Lower lobe of right lung (tissue), 2 donors: ENCODE measurements at places on chromosomes 4 and X. TPM values are rescaled to one million over a fixed set of nuclear protein-coding genes. Genes with fewer than 3 reads are reported as not detected.

Gene ATOH1
- not detected for total RNA-seq

- no peak for DNase-seq
Measured at GRCh38 chr4:2832981-2833670, 10.5 kb upstream of the ADD1 start.

DNA sequence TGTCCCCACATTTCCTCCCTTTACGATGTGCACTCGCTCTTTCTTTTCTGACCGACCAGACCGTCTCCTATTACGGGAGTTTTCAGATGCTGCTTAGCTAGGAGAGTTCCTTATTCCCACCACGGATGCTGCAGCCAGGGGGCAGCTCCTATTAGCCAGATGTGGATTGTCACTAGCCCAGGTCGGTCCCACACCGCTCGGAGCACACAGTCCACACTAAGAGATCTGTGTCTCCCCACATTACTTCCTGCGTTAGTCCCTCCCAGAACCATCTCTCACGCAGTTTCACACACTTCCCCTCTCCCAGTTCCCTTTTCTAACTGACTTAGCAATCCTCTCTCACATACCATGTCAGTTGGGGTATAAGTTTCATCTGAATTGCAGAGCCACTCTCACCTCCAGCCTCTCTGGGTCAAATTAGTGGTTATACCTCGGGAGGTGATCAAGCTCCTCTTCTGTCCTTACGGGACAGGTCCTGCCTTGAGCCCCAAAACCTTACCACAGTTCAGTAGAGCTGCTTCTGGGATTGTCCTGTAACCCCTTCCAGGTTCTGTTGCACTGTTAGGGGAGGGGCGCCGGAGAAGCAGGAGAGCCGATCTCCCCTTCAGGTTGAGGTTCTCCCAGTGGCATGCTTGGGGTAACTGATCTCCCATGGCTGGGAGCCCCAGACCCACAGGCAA, 28.2 kb downstream of the SULT1E1 start:
- DNase-seq = peak; percentile 55

DNA sequence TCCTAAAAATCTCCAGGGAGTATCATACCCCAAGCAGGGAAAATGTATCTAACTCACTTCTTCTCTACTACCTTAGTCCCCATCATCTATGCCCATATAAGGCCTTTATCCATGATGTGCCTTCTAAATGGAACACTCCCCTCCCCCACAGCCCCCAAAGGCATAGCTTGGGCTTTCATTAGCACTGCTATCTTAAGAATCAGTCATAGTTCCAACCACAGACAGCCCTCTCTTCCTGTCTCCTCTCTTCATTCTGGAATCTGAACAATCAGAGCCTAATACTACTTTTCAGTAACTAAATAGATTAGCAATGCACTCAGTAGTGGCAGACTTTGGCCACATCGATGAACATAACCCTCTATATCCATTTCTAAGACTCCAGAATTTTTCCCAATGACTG, 313.2 kb upstream of the DKK2 start:
- DNase-seq = no peak

GRCh38 chr4:184727430-184727829, 6.5 kb downstream of the CENPU start:
- DNase-seq = no peak

DNA sequence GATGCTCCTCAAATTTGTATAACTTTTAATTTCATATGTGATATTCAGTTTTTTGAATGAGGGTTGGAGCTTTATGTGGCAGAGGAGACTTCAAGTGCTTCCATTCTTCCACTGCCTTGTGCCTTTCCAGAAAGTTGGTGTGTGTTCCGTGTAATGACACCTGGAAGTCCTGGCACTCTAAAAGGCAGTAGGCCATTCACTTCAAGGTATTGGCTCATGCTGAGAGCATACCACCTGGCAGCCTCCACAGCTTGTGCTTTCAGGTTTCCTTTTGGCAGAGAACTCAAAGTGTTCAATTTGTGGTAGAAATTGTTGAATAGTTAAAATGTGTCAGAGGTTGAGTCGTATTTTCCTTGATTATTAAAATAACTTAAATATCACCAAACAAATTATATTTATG, 49.6 kb downstream of the GRIA2 start:
- no peak for DNase-seq

DNA sequence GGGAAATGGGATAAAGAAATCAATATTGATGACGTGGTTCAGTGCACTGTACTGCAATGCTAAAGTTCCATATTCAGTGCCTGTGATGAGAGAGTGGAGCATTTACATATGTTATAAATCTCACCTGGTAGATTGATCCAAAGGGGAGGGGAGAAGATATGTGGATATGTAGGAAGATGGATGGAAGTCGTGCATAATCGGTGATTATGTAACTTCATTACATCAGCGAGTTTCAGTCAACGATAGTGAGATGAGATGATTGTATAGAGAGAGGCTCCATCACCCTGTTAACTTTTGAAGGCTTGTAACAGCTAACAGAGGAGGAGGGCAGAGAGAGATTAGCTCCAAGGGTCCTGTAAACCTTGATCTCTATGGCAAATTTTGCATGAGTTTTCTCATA, 1.8 kb downstream of the IL1RAPL1 start:
- no peak for DNase-seq

DNA sequence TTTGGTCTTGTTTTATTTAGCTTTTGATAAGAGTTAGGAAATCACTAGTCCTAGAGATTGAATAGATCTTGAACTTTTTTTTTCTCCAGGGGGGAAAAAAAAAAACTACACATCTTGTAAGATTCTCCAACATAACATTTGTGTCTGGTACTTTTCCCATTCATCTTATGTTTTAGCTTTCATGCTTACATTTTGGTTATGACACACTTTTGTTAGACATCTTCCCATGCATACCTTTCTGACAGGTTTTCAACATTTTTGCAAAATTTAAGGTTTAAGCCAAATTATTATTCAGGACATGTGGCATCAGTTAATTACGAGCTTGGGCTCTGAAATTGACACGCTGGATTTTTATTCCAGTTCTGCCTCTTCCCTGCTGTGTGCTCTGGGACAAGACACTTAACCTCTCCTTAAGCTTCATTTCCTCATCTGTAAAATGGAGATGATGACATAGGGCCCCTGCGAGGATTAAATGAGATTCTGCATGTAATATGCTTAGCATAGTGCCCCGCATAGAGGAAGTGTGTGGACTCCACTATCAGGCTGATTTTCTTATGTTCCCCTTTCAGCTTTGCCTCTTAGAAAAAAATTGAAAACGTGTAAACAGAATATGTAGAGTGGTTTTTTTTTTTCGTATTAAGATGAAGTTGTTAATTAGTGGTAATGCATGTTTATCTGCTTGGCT, 5.3 kb downstream of the KIT start:
- no peak for DNase-seq

Gene EVC2
- total RNA-seq = 4.9 TPM

DNA sequence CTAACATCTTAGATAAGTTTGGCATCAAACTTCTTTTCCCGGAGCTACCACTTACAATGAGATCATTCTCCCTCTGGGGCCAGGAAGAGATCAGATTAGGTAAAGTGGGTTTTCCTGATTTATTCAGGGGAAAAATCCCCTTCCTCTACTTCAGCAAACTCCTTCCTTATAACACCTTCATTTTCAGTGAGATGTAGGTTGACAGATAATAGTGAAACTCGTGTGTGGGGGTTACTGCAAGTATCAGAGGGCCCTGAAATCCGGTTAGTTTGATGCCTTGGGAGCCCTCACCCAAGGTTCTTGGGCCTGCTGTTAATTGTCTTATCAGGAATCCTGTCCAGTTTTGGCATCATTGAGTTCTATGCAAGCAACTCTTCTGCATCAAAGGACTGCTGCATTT, 10.8 kb downstream of the FTHL17 start:
- no peak for DNase-seq

DNA sequence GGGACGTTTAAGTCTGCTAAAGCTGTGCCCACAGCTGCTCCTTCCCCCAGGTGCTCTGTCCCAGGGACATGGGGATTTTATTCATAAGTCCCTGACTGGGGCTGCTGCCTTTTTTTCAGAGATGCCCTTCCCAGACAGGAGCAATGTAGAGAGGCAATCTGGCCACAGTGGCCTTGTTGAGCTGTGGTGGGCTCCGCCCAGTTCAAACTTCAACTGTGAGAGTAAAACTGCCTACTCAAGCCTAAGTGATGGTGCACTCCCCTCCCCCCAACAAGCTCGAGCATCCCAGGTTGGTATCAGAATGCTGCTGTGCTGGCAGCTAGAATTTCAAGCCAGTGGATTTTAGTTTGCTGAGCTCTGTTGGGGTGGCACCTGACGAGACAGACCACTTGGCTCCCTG, 1371.4 kb downstream of the ADGRL3 start:
- DNase-seq = no peak

Gene SMC1A
- 52.0 TPM for total RNA-seq

DNA sequence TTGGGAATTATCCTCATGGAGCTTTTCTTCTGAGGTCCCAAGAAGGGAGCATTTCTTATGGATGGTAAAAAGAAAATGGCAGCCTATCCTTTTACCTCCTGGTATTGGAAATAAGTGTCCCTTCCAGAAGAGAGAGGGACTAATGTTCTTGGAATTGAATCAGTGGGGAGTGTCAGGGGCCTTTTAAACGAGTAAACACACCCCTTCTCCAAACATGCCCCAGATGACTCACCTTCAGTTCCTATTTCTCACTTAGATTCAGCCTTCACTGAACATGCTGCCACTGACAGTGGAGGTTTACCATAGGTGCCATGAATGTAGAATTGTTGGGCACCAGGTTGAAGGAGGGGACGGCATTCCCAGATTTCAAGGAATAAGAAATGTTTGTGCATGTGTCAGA, 19.0 kb downstream of the MAGEC2 start:
- no peak for DNase-seq

DNA sequence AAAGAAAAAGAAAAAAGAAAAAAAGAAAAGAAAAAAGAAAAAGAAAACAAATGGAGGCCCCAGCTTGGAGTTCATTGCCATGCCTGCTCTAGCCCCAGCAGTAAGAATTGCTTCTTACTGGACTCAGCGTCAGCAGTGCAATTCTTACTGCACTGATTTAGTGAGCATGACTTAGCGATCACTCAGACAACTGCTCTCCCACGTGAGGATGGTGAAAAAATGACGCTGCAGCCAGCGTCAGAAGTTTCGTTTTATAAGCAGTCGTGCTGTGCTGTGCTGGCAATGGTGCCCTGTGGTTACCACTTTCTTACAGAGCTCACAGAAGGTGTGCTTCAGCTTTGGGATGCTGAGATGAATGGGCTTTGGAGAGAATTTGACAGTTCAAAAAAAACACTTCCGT, 68.3 kb upstream of the DDX3X start:
- DNase-seq = no peak

DNA sequence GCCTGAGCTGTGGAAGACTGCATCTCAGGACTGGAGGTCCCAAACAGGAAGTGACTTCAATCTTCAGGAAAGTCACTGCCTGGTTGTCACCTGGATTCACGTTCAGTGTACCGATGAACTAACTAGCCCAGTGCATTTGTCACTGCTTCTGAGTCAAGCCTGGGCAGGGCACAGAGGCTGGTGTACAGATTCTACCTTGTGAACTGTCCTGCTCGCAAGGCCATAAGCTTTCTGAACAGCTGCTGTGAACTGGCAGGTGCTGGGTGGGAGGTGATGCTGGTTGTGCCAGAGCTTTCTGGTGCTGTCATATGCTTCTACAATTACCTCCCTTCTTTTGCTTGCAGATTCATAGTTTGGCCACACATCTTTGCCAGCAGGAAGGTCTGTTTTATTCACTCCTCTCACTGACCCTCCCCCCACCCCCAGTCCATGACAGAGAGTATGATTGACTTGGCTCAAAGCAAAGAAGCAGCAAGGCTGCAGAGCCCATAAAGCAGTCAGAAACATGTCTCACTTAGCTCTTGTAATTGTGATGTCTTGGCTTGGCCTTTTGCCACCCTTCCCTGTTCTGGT, 40.5 kb downstream of the ZCCHC12 start:
- DNase-seq = no peak

DNA sequence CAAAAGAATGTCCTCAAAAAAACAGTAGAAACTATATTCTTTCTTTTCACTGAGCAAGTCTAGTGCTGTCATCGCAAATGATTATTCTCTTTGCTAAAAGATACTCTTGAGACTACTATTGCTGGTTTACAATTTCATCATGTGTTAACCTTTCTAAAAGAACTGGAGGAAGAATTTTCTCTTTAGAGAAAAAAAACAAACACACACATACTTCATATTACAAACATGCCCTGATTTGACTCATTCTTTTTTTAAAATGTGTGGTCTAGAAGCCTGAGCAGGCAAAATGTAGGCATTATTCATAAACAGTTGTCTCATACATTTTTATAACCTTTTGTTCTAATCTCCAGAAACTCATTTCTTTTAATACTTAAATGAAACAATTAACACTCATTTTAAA, 60.6 kb upstream of the FAT4 start:
- no peak for DNase-seq

- no peak for DNase-seq
Measured at GRCh38 chr4:3392321-3392720, 49.4 kb upstream of the HGFAC start.

GRCh38 chr4:40202474-40202873, 5.6 kb downstream of the RHOH start:
- no peak for DNase-seq
